Naive thymus-derived CD8-positive, alpha-beta T cell (primary cell): ENCODE measurements at places on chromosomes 7 and 10.

DNA sequence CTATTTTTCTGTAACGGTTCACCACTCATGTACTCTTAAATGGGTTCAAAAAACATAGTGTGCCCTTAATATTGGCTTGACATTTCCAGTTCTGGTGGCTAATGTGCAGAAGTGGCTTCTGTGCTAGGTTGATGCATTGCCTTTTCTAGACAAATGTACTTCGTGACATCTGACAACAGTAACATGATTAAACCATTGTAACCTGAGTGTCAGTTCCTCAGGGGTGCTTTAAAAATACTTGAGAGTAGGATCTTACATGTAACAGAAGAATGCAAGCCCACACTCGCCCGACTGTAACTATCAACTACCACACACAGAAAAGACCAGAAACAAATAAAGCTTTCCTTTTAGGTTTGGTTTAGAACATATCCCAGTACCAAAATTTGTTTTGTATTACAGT is 393.4 kb upstream of the NFE2L3 start:
- DNase-seq, result no peak

DNA sequence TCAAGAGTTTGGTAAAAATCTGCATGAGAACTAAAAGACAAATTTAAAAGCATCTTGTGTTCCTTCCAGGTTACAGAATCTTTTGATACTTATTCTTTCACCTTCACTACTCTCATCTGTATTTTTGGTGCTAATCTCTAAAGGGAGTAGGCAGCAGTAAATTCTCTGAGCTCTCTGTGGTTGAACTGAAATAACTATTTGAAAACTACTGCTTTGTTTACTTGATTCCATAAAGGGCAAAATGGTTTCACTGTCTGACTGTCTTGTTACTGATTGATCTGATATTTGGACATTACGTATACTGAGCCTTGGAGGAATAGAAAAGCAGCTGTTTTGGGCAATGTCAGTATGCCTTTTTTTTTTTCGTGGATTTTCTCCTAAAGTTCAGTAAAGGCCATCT is 103.3 kb downstream of the CHRM2 start:
- DNase-seq, result no peak

DNA sequence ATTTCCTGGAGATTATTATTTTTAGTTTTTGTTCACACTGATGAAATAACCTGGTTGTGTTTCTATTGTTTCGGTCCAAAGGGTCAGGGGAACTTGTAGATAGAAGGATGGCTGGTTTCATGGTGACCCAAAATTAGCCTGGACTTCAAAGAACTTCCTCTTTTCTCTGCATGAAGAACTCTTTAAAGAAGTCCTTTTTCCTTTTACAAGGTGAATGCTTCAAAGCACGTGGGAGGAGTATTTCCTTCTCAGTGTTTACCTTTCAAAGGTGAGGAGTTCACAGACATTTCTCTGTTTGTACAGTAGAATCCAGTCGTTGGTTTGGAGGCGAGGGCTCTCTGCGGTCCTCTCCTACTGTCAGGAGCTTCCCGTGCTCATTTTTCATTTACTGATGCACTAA is 561.7 kb downstream of the GATA3 start:
- DNase-seq, result no peak

DNA sequence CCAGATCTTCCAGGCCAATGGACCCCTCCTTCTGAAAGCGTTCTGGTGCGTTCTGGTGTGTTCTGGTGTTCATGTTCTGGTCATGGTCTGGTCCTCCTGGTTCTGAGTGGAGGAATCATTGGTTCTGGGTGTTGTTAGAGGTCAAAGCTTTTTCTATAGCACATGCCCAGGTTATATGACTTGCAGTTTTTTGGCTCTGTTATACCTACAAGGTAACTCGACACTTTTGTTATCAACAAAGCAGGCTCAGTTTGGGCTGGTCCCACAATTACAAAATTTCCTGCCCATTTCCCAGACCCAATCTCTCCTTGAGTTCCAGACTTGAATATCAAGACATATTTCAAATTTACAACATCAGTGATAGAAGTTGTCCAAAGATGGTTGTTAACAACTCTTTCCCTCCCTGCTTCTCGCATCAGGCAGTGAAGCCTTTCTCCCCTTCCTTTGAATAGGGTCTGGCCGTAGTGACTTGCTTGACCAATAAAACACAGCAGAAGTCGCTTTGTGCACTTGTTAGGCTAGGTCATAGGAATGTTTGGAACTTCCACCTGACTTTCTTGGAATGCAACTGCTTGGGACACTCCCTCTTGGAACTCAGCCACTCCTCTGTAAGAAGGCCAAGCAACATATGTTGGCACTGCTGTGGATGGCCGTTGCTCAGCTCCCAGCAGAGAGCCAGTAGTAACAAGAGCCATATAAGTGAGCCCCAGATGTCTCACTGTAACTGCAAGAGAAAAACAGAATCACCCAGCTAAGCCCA is 83.1 kb upstream of the STEAP1B start:
- DNase-seq, result no peak

- no peak for DNase-seq
Measured at GRCh38 chr7:66747881-66748511, 7.5 kb downstream of the RABGEF1 start.

- DNase-seq, result no peak
Measured at GRCh38 chr10:105807935-105808587, 1167.0 kb downstream of the SORCS3 start.

GRCh38 chr10:76695069-76695468 is 942.5 kb downstream of the KCNMA1 start:
- no peak for DNase-seq

DNA sequence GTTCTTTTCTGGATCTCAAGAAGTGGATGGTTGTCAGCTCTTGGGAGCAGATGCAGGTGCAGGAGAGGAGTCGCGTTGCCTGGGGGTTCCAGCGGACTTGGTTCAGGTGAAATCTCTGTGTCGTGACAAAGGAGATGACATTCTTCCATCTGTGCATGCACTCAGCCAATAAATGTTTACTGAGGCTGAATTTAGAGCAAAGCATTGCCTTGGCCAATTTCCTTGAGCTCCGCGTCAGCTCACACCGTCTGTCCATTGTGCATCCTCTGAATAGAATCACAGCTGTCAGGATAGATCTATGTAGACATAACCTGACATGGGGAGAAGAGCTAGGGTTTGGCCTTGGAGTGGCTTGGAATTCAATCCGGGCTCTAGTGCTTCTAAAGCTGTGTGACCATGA is 343.7 kb downstream of the GLRX3 start:
- no peak for DNase-seq

GRCh38 chr7:73770860-73771670 is 995 bp upstream of the CLDN3 start:
- no peak for DNase-seq

- no peak for DNase-seq
Measured at GRCh38 chr10:18264466-18265050, 124.3 kb downstream of the CACNB2 start.

DNA sequence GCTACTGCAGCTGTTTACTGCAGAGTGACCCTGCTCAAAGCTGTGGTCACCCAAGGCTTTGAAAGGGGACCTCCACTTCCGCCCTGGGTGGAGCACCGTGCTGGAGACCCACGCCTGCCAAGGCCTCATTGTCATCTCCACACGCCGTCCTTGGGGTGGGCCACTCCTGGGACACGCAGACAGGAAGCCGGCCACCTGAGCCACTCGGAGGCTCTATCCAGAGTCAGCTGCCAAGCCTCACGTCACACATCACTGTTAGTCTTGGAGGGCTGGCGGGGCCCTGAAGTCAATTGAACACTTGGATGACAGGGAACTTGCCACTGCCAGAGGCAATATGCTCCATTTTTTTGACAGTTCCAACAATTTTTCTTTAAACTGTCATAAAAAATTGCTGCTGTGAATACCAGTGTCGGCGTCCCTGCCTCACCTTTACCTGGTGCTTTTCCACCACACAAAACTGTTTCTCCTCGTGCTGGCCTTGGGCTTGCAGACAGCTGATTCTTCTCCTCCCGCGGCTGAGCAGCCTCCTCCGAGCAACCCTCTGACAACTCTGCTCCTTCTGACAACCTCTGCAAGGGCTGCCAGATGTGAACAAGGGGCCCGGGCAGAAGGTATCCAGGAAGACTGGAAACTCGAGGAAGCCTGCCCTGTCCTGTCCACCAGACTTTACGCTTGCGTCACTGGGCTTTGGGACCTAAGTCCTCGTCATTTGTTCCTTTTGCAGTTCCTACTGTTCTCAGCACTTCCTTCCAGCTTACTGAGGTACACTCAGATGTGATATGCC is 81.9 kb downstream of the EGFR start:
- DNase-seq, result no peak

DNA sequence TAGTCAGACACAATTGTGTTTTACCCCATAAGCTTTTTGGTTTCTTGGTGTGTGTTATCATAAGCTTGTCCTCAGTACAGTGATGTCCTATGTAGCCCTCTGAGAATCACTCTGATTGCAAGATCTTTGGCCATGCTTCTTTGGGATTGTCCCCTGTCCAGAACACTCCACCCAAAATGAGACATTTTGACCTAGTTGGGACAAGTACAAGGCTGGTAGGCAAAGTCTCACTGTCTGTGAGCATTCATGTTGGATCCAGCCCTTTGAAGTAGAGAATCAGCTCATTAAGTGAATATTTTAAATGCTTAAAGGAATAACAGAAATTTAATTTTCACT is 28.9 kb upstream of the PCGF5 start:
- DNase-seq, result no peak

- no peak for DNase-seq
Measured at GRCh38 chr10:100790761-100791208, 45.4 kb downstream of the PAX2 start.

DNA sequence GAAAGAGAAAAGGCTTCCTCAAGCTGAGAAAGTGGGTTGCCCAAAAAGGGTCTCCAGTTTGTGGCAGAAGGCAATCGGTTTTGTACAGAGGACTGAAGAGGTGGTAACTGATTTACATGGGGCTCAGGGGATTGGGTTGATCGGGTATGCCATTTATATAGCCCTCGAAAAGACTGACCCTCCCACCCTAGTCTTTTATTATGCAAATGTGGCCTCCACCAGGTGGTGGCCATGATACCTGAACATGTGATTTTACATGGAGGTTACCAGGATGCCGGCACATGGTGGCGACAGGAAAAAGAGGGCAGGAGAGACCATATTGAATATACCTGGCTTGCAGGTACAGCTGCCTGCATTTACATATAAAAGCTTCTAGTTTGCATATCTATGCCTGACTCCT is 36.7 kb downstream of the ATE1 start:
- no peak for DNase-seq

GRCh38 chr7:134625550-134625949 is 21.1 kb upstream of the BPGM start:
- DNase-seq, result no peak

DNA sequence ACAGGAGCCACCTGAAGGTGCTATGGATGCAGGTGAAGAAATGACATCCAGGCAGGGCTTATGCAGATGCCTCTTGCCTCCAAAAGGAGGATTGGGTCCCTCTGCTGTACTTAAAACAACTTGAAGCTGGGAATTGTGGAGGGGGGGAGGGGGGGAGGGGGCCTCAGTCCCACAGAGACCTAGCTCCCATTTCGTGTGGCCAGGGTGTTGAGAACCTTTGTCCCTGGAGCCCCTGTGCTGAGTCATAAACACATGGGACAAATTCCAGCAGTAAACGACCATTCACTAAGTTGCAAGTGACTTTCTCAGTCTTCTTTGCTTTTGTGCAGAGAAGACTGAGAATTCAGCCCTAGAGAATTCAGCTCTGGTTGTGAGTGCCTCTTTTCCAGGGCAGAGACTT is 96.5 kb upstream of the PODXL start:
- DNase-seq, result no peak

DNA sequence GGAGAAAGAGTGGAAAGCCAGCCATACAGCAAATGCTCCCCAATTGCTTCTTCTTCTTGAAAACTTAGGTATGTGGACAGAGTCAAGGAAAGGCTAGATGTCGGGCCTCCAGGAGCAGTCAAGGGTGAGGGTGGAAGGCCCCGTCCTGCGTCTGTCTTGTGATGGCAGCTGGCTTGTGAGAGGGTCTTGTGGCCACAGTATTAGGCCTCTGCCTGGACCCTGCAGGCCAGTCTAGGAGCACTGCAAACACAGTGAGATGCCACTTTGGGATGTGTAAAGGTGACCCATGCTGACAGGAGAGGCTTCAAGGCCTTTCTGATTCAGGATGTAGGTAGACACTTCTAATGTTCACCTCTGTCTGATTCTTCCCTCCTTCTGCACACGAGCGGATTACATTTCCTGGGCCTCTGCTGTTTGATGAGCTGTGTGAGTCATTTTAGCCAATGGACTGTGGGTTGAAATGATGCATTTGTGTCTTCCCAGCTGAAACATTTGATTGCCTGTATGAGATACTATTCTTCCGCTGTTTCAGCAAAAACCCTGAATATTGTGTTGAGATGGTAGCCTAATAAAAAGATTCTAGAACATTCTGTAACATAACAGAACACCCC is 135.4 kb downstream of the EMX2 start:
- no peak for DNase-seq

- no peak for DNase-seq
Measured at GRCh38 chr10:75899816-75900390, 468.5 kb downstream of the LRMDA start.

DNA sequence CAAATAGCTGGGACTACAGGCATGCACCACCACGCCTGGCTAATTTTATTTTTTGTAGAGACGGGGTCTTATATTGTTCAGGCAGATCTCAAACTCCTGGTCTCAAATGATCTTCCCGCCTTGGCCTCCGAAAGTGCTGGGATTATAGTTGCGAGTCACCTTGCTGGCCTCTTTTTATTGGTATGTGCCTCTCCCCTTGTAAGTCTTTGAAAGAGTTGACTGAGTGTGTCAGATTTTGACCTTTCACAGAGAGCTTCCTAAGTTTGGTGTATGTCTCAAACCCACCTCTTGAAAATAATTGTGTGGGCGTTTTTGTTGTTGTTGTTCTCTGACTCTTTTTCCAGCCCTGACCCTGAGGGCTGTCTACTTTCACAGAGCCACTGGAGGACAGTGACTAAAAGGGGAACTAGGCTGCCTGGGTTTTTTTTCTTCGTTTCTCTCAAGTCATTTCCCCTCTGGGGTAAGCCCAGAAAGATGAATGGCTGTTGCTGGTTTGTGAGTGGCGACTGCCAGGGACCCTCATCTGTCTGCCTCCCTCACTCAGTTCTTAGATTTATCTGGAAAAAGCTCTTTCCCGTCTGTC is 262.8 kb downstream of the ZEB1 start:
- no peak for DNase-seq

DNA sequence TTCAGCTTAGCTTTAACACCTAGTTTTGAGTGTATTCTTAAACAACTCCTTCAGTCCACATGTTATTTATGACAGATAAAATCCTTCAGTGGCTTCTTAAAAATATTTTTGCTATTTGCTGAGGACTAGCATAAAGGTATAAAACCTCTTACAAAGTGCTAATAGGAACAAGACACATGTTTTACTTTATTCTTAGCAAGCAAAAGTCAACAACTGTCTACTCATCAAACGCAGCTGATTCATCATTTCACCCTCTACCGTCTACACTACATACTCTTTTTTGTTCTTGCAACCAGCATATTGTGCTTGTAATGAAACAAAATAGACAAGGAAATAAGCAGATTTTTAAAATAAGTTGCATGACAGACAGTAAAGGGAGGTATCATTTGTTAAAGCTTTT is 319.7 kb downstream of the SNX13 start:
- DNase-seq, result no peak

- DNase-seq, result no peak
Measured at GRCh38 chr10:133444342-133445267, 9.1 kb upstream of the SCART1 start.
